ENCODE measurements at places on chromosomes 6 and 20.

- no peak for DNase-seq
Observed at GRCh38 chr6:167858086-167858591, 31.4 kb downstream of the AFDN start.

DNA sequence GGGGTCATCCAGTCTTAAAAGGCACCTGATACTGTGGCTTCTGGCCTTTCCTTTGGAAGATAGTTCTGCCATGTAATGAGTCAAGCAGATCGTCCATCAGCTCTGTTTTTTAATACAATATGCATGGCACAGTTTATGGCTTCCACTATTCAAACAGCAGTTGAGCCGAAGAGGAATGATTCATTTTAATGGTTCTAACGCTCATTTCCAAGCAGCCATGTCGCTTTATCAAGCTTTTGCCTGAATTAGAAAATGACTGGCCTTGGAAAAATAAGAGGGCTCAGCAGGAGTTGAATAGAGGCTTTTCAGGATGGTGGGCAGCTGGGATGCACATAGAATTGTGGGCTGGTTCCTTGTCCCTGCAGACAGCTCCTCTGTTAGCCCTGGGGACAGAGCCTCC, 138.1 kb downstream of the SOBP start:
- DNase-seq, result no peak

GRCh38 chr6:136677344-136677743, 114.9 kb downstream of the MAP3K5 start:
- no peak for DNase-seq

DNA sequence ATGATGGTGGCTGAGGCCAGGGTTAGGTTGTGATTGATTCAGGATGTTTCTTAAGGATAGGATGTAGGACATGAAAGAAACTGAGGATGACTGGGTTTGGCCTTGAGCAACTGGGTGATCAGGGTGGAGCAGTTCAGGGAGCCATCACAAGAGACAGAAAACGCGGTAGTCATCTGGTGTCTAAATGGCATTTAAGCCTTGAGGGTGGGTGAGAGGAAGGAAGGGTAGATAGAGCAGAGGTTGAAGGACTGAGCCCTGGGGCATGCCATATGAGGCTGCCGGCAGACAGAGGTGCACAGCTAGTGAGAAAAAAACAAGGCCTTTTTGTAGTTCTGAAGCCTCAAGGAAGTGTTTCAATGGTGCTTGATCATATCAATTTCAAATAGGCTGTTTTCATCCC, 1.9 kb downstream of the POU5F1 start:
- DNase-seq, result no peak

DNA sequence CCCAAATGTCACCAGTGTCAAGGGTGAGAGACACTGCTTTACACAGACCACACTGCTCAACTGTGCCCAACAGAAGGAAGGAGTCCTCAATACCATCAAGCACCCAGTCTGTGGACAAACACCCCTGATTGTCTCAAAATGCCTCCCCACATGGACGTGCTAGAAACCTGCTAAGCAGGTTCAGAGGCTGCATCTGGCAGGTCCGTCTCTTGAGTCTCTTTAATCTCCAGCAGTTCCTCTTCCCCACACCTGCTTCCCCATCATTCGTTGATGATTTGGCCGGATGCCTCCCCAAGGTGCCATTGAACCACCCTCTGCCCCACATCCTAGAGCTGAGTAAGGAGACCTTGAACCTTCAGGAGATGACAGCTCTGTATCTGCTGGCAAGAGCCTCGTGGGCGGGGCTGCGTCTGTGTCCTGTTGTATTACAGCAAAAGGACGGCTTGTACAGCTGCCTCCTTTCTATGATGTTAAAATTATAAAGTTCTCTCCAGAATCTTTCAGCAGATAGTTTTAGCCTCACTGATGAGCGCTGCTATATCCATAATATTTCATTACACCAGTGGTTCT, 179.2 kb downstream of the PREX1 start:
- DNase-seq, result no peak

GRCh38 chr6:106056060-106056745, 29.9 kb upstream of the PRDM1 start:
- DNase-seq, result no peak

GRCh38 chr6:39059496-39060310, 11.1 kb downstream of the GLP1R start:
- no peak for DNase-seq

DNA sequence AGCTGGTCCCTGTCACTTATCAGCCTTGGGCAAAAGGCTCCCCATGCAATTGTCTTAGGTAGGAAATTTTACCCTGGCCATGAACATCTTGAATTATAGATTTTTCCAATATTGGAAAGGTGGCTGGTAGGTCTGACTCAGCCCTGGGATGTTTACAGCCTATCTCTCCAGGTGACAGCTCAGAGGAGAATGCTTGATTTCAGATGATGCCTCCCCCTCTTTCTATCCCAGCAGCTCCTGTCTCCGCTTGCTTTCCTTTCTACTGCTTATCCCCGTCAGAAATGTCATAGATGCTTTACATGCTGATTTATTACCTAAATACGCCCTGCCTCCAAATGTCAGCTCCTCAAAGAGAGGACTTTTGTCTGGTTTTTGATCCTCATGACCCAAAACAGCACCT, 109.6 kb downstream of the NFATC2 start:
- DNase-seq, result no peak

DNA sequence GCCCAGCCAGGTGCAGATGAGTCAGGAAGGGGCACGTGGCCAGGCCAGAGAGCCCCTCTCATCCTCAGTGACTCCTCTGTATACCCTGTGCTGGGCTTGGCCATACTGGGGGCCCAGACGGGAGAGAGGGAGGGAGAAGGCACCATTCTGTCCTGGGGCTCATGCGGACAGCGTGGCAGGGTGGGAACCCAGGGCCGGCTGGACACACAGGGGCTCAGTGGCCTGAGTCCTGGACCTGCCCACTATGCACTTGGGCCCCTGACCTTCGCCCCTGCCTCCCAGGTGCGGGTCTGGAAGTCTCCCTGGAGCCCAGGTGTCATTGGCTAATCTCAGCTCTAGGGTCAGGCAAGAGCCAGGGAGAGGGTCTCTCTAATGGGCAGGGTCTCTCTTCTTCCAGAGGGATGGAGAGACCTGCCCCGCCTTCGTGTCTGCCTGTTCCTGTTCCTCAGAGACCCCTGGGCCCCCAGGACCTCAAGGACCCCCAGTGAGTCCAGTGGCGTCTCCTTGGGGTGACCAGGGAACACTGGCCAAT, 27.7 kb downstream of the COL20A1 start:
- no peak for DNase-seq

GRCh38 chr6:3516092-3516491, 59.2 kb upstream of the SLC22A23 start:
- no peak for DNase-seq

DNA sequence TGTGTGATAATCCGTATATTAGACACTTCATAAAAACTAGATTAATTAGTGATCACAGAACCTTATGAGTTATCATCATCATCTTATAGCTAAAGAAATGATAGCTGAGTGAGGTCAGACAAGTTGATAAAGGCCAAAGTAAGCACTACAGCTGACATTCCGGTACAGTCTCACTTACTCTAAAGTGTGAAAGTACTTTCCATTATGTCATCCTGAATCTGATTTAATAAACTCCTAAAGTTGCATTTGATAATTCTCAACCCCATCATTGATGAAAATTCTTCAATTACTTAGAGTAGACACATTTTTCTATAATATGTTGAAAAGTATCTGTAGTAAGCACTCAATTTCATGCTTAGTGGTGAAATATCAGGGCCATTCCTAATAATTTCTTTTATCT, 385.2 kb upstream of the CHD6 start:
- no peak for DNase-seq

All from GM18507 (cell line).